HT1080 (cell line): ENCODE measurements at places on chromosomes 7 and 10.
A peak's percentile ranks its signal among the peaks of the same experiment; 100 is the strongest.

DNA sequence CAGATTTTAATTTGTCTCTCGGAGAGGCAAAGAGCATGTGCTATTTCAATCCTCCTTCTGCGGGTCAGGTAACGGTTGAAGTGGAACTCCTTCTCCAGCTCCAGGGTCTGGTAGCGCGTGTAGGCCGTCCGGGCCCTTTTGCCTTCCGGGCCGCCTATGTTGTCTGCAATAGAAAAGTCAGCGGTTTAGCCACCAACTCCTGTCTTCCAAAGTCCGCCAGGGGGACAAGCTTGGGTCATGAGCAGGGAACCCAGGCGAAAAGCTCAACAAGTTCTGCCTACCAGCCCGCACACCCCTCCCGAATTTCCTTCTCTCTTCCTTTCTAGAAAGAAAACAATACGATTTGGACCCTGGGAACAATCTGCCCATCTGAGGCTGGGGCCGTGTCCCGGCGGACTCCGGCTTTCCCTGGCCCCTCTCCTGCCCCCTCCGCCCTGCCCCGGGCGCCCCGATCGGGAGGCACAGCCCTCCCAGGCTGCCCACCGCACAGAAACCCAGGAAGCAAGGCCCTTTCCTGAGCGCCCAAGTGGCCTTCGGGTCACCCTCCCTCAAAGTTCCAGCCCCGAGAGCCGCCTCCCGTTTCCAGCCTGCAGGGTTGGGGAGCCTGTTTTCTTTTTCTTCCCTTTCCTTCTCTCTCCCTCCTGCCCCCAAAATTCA, 1.4 kb downstream of the HOXA5 start:
- DNase-seq = no peak

GRCh38 chr7:125118444-125118843, 188.8 kb upstream of the POT1 start:
- peak; percentile 22 for DNase-seq

DNA sequence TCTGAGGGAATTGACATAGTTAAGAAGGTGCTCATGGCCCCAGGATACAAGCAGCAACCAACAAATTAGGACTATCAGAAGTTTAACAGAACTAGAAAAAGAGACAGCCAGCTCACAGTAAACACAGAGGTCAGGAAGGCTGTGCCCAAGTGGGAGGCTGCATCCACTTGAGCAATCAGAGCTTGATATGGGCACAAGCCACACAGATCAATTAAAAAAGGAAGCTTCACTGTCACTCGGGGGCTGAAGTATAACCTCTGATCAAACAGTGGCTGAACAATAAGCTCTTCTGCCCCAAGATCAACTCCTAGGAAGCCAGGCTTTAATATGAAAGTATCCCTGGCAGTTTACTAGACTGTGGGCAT, 40.0 kb downstream of the ZNF438 start:
- no peak for DNase-seq

GRCh38 chr10:36888925-36889573, 236.3 kb upstream of the ANKRD30A start:
- DNase-seq = peak; percentile 25

DNA sequence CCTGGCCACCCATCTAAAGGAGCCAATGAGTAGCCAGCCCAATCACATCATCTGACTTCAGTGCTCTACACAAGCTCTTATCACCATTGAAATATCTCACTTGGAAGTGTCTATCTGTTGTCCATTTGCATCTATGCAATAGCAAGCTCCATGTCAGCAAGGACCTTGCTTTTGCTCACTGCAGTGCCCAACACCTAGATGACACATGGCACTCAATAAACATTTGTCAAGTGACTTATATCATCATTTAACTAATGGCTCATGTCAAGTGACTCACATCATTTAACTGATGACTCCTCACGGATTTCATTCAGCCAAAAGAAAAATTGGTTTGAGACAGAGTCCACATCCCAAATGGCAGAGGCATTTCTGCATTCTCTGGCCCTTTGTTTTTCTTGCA, 92.9 kb upstream of the ADAM12 start:
- peak; percentile 44 for DNase-seq

DNA sequence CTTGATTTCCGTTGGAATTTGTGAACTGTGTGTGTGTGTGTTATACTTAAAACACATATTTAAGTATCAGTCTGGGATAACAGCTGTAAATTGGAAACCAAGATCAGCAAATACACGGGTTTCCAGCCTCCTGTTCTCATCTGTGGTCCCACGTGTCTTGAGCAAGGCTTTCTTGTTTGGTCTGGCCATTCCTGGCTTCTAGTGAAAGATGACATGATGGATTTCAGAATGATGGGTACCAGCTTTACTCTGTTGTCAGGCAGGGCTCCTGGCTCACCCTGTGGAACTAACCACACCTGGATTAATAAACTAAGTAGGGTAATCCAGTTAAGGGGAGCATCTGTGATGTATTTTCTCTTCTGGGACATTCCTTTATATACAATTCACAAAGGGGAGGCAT, 346.2 kb upstream of the AOAH start:
- no peak for DNase-seq

GRCh38 chr10:113053881-113054280, 103.8 kb downstream of the TCF7L2 start:
- peak; percentile 86 for DNase-seq

DNA sequence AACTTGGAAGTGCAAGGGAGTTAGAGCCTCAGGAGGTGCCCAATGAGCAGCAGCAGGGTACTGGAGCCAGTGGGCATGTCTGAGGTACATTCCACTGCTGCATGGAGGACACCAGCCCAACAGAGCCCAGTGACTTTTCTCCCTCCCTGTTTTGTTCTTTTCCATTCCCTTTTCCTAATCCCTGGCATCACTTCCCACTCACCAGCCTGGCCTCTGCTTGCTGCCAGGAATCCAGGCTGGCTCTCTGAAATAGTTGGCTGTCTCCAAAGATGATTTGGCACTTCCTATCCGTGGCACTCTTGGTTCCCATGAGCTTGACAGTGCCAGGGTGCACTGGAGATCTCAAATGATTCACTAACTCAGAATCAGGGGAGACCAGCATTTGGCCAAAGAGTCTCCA, 97.7 kb upstream of the ZPBP start:
- DNase-seq = no peak

- no peak for DNase-seq
These were observed 30.6 kb upstream of the GATA3 start for GRCh38 chr10:8023851-8024250.
